CD4-positive, alpha-beta T cell treated with Interleukin-15 for 4 hours (primary cell): ENCODE measurements at places on chromosomes 7 and 10.

DNA sequence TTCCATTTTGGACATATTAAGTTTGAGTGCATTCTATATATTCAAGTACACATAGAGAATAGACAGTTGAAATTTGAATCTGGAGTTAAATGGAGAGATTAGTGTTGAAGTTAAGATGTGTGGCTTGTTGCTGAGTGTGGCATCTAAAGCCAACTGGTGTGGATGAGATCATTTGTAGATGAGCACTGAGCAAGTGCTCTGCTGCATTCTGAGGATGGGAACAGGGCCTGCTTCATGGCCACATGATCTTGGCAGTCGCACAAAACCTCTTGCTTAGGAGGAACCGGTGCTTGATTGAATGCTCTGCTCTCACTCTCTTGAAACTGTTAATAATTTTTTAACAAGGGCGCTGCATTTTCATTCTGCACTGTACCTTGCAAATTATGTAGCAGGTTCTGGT is 62.0 kb downstream of the EPDR1 start:
- DNase-seq: no peak

DNA sequence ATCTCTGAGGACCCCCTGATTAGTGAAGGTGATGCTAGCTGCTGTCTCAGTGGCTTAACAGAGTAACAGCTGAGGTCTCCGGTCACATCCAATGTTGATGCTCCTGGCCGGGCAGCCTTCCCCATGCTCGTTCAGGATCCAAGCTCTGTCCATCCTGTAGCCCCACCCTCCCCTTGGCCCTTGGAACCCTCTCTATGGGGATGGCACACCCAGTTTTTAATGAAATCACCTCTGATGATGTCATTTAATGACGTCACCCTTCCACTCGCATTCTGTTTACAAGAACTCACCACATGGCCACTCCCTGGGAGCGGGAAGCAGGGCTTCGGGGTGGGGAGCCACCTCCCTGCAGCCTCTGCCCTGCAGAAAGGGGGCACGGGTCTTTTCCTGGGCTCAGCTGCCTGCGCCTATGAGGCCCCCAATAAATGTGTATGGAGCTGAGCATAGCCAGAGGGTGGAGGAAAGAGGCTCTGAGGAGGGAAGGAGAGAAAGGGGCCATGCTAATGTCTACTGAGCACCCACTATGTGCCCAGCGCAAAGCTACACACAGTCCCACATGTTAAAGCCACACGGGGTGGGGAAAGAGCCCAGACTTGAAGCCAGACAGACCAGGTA is 95.5 kb downstream of the OAT start:
- DNase-seq: no peak

GRCh38 chr7:129227646-129228578 is 3.1 kb downstream of the AHCYL2 start:
- DNase-seq: no peak

GRCh38 chr7:23014681-23015080 is 751 bp upstream of the HYCC1 start:
- no peak for DNase-seq

GRCh38 chr10:6400821-6401465 is 179.1 kb downstream of the PRKCQ start:
- no peak for DNase-seq

- no peak for DNase-seq
These were observed 953.0 kb downstream of the GRID1 start for GRCh38 chr10:85413570-85413969.

GRCh38 chr7:104327938-104328295 is 486 bp upstream of the LHFPL3 start:
- DNase-seq: no peak

DNA sequence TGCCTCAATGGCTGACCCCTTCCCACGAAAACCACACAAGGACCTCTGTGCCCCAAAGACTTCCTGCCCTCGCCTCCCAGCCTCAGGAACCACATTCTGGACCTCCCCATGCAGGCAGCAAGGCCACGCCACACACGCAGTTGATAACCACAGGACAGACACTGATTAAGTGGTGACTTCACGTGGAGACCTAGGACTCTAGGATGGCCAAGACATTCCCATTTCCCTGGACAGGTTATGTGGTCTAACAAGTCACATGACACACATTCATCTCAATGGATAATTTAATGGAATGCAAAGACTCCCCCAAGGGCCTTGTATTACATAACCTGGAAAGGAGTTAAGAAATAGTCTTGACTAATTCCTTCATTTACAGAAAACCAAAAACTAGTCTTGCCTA is 110.2 kb downstream of the LARP4B start:
- DNase-seq: no peak

- DNase-seq: no peak
These were observed 84.5 kb upstream of the CSTF2T start for GRCh38 chr10:51783941-51784340.

- DNase-seq: no peak
These were observed 1054.9 kb upstream of the C7orf33 start for GRCh38 chr7:147535701-147536111.

GRCh38 chr10:123103944-123104343 is 31.8 kb upstream of the HMX3 start:
- DNase-seq: no peak

DNA sequence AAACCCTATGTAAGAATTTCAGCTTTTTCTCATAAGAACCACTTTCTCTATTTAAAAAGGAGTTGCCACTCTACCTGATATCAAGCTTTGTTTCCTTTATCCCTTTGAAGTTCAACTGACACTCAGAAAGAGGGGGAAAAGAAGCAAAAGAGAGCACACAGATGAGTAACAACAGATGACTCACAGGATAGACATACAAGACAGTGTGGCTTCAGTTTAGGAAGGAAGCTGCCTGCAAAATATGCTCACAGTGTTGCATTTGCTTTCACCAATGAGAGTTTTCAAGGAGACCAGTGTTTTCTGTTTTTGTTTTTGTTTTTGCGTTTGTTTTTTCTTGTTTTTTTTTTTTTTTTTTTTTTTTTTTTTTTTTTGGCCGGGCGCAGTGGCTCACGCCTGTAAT is 1181.6 kb downstream of the DNAJB9 start:
- no peak for DNase-seq

DNA sequence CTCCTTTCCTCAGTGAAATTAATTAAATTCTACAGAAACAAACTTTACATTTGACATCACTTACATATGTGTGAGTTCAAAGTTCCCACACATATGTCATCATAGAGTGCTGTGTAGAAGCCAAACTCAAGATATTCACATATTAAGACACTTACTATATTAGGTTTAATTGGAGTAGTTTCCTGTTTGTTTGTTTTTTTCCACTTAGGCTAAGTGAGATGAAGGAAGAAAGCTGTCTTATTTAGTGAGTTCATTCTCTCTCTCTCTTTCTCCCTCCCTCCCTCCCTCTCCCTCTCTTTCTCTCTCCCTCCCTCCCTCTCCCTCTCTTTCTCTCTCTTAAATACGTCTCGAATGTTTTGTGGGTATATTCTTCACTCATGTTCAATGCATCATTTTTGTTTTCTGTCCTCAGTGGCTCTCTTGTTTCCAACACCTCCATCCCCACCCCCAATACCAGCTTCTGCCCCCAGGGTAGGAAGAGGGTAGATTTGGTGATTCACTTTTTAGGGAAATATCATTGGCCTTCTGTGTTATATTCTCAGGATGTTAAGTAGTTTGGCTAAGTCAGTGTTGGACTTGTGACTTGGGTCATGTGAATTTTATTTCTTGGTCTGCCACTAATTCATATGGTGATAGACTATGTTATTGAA is 262.0 kb downstream of the FRMD4A start:
- no peak for DNase-seq

GRCh38 chr10:34607894-34608293 is 207.2 kb downstream of the PARD3 start:
- DNase-seq: no peak

DNA sequence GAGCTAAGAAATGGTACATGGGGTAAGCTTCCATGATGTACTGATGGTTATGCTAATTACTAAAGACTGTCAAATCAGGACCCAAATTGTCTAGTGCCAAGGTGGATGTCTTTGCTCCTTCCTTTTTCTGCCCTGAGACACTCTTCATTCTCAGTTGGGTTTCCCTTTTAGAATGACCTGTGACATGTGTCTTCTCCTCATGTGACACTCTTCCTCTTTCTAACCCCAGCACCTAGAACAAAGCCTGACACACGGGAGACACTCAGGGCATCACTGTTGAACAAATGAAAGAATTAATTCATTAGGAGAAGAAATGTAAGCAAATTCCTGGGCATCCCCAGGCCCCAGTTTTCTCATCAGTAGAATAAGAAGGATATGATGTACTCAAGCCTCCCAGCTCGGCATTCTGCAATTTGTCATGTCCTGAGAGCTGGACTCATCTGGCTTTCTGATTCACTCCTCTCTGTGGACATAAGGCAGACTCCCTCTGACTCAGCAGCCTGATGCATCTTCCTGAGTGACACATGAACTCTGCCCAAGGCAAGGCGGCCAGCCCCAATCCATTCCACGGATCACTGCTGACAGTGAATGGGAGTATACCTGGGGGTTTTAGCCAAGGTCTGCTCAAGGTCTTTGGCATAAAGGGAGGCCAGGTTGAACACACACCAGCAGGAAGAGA is 473.8 kb downstream of the KCNMA1 start:
- DNase-seq: no peak

GRCh38 chr7:64562626-64563278 is at the start of gene ZNF680:
Gene ZNF680, minus strand, starts transcription at chr7:64563071. Its CDS starts 117 bp downstream, at chr7:64562954.
- peak; percentile 92 for DNase-seq

DNA sequence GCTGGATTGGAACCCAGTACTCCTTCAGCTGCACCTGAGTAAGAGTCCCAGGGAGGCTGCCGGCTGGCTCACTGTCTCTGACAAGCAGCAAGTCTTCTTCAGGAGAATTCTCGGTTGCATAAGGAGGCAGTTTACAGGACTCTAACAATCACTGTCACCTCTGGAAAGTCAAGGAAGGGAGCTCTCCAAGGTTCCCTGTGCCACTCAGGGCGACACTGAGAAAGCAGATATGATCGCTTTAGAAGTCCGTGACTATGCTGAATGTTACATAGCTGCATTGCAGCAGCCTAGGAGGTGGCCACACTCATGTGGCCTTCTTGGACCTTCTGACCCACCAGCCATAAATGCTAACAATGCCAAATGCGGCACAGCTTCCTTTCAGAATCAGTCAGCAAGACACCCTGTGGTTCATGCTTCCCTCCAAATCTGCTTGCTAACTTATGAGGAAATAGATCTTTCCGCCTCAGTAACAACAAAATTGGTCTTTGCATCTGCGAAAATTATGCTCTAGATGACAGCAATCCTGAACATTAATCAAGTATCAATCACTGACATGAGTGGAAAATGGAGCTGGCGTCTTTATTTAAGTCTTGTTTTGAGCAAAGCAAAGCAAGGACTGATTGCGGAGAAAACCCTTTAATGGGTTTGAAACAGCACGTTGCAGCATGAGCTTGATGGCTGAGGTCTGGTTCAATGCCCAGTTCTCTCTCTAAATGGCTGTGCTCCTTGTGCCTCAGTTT is 132.9 kb downstream of the ATXN7L1 start:
- DNase-seq: no peak

GRCh38 chr10:109846832-109847231 is 76.5 kb downstream of the XPNPEP1 start:
- DNase-seq: no peak

DNA sequence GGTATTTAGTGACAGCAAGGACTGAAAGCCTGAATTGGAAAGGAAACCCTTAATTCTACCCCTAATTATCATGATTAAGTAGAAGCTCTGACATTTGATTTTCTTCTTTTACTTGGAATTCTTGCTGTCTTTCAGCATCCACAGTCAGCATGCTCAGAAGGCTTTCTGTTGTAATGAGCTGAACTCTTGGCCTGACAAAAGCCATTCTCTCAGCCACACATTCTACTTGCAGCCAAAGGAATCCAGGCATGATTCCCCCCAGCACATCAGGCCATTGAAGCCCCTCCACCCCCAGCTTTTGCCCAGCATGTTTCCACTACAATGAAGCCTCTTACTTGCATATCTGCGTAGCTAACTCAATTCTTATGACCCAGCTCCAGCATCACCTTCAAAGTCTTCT is 94.3 kb upstream of the FRMD4A start:
- DNase-seq: no peak

DNA sequence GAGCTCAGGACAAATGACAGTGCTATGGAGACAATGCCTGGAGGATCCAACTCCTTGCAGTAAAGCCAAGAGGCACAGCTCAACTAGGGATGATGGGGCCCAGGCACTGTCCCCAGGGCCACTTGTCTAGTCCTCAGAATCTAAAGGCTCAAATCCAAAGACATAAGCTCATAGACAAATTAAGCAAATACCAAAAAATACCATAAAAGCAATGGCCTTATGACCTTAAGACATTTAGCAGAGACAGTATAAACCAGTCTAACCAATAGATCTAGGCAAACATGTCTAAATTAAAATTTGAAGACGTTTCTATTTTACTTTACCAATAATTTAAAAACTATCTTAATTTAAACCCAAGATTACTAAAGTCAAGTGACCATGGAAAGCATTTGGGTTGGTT is 14.8 kb upstream of the MKLN1 start:
- no peak for DNase-seq

DNA sequence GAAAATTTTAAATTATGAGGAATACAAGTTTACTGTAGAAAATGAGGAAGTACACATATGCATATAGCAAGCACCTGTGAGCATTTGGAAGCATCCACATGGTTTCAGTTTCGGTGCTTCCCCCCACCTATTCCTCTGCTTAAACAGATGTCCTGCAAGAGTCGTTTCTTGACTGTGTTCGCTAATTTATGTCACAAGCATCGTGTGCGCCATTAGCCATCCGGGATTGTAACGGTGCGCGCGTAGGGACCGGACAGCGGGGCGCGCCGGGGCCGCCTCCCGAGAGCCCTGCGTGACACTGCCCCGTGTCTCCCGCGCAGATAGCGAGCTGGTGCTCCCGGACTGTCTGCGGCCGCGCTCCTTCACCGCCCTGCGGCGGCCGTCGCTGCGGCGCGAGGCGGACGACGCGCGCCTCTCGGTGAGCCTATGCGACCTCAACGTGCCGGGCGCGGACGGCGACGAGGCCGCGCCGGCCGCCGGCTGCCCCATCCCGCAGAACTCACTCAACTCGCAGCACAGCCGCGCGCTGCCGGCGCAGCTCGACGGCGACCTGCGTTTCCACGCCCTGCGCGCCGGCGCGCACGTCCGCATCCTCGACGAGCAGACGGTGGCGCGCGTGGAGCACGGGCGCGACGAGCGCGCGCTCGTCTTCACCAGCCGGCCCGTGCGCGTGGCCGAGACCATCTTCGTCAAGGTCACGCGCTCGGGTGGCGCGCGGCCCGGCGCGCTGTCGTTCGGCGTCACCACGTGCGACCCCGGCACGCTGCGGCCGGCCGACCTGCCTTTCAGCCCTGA is 90.9 kb downstream of the NEURL1 start:
- DNase-seq: peak; percentile 83

DNA sequence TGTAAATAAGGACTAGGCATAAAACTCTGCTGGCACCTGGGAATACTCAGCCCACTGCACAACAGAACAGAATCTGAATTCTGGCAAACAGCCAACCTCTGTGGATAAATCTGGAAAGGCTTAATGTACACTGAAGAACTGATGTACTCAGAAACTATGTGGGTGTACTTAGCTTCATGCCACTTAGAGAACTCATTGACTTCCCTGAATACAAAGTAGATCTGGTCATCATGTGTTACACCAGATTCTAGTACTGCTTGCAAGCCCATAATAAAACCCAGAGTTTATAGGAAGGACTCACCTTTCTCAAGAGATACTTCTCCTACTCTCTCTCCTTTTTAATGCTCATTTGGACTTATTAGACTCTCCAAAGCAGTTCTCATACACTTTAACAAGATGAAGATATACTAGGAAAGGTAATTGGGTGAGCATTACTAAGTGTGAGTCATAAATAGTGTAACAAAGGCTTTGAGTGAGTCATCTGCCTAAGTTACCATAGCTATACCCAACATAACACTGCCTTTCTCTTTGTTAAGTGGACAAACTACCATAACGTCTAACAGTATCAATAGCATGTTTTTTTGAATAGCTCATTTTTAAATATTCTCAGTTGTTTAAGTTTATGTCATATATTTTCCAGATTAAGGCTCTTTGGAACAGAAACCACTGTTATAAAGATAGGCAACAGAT is 309.1 kb downstream of the MDFIC start:
- peak; percentile 66 for DNase-seq
